ENCODE measurements at places on chromosomes 7 and 10. TPM values are rescaled to one million over a fixed set of nuclear protein-coding genes. Genes with fewer than 3 reads are reported as not detected.

The LIPK gene
- not detected for total RNA-seq

The ECD gene
- 4.9 TPM for total RNA-seq

The FXYD4 gene
- not detected for total RNA-seq

The CFTR gene
- 1.9 TPM for total RNA-seq

The HOXA1 gene
- total RNA-seq, result not detected

- no peak for DNase-seq
- H3K36me3 ChIP-seq, result no peaks in the 10 kb centered on the region
- H3K27me3 ChIP-seq, result no peaks in the 10 kb centered on the region
- H3K4me1 ChIP-seq, result no peaks in the 10 kb centered on the region
These were observed 95.0 kb downstream of the FRMD4A start for GRCh38 chr10:14235566-14236195.

- no peak for DNase-seq
- H3K27ac ChIP-seq, result no peak overlapping the region
- no peak overlapping the region for H3K4me3 ChIP-seq
- H3K36me3 ChIP-seq, result no peaks in the 10 kb centered on the region
These were observed 36.8 kb downstream of the KIFBP start for GRCh38 chr10:69025370-69025896.

- H3K36me3 ChIP-seq, result no peaks in the 10 kb centered on the region
- no peak overlapping the region for H3K27ac ChIP-seq
- no peak overlapping the region for H3K4me3 ChIP-seq
- no peak for DNase-seq
- no peaks in the 10 kb centered on the region for H3K27me3 ChIP-seq
- no peaks in the 10 kb centered on the region for H3K4me1 ChIP-seq
These were observed 92.3 kb downstream of the MAGI2 start for GRCh38 chr7:79361214-79361613.

GRCh38 chr10:121927318-121927840 is 452 bp downstream of the ATE1 start:
- peak; percentile 81 for DNase-seq
- peak overlapping the region; percentile 94 for H3K4me3 ChIP-seq
- peaks cover 33% of the 10 kb centered on the region for H3K4me1 ChIP-seq
- peak overlapping the region; percentile 99 for H3K27ac ChIP-seq

DNA sequence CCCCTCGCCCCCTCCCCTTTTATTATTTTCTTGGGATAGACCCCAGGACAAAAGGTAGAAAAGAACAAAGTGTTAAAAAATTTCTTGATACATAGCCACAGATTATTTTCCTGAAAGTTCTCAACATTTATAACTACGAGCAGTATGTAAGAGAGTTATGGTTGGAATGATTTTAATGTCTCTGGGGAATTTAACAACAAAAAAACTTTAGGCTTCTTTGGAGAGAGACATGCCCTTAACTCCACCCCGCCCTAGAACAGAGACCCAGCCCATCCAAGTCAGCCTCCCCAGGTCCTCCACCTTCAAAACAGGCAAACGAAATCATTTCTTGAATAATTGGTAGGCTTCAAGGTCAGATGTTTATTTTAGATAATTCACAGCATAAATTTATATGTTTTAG is 97.1 kb downstream of the TCF7L2 start:
- H3K4me3 ChIP-seq, result no peak overlapping the region
- peaks cover 83% of the 10 kb centered on the region for H3K4me1 ChIP-seq
- peak overlapping the region; percentile 56 for H3K27ac ChIP-seq
- no peak for DNase-seq

DNA sequence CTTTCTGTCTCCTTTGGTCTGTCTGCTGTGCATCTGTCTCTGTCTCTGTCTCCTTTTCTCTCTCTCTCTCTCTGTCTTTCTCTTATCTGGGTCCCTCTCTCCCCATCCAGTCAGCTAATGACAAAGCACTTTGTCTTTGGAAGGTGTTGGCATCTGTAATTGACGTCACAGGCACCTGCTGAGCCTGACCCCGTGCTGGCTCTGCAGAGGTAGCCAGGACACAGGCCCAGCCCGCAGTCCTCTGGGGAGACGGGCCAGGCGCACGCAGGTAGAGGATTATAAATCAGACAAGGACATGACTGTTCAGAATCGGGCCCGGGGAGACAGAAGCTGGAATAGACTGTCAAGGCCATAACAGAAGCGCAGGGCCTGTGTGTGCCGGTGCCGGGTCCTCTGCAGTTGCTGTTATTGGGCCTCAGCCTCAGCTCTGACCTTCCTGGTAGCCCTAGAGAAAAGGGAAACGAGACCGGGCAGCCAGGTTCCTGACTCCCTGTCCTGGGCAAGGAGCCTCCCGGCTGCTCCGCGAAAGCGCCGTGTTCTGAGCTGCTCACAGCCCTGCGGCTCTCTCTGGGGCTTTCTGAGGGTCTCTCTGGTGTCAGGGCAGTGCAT is 10.7 kb upstream of the PSMG3 start:
- no peaks in the 10 kb centered on the region for H3K4me1 ChIP-seq
- no peaks in the 10 kb centered on the region for H3K27me3 ChIP-seq
- no peak overlapping the region for H3K27ac ChIP-seq
- H3K4me3 ChIP-seq, result no peak overlapping the region
- no peaks in the 10 kb centered on the region for H3K36me3 ChIP-seq
- DNase-seq, result no peak

- no peaks in the 10 kb centered on the region for H3K27me3 ChIP-seq
- H3K4me3 ChIP-seq, result no peak overlapping the region
- no peak for DNase-seq
- H3K27ac ChIP-seq, result no peak overlapping the region
- no peaks in the 10 kb centered on the region for H3K4me1 ChIP-seq
These were observed 44.7 kb upstream of the PDZD8 start for GRCh38 chr10:117419921-117420320.

DNA sequence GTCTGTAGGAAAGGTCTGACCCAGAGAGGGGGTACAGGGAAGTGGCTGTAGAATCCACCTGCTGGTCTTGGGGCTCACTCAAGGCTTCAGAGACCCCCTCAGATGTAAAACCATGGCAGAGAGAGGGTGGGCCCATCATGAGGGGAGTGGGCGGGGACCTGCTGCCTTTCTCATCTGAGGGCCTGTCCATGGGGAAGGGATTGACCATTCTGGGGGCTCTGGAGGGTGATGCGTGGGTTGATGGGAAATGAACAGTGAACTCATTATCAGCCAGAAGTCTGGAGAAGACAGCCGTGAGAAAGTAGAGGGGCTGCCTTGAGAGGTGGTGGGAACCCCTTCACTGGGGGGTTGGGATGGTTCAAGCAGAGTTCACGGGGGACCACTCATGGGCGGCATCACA is 66.8 kb downstream of the MINDY4 start:
- no peak overlapping the region for H3K4me3 ChIP-seq
- no peak for DNase-seq
- no peaks in the 10 kb centered on the region for H3K4me1 ChIP-seq
- H3K27me3 ChIP-seq, result no peaks in the 10 kb centered on the region
- no peaks in the 10 kb centered on the region for H3K36me3 ChIP-seq
- no peak overlapping the region for H3K27ac ChIP-seq

DNA sequence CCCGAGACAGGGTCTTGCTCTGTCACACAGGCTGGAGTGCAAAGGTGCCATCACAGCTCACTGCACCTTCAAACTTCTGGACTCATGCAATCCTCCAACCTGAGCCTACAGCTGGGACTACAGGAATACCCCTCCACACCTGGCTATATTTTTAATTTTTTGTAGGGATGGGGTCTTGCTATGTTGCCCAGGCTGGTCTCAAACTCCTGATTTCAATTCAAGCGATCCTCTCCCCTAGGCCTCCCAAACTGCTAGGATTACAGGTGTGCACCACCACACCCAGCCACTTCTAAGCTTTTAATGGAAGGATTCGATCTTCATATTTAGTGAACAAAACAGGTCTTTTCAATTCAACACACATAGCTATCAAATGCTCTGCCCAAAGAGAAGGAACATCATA is 29.7 kb downstream of the FZD9 start:
- H3K4me1 ChIP-seq, result no peaks in the 10 kb centered on the region
- no peak overlapping the region for H3K4me3 ChIP-seq
- DNase-seq, result no peak
- peaks cover 100% of the 10 kb centered on the region for H3K36me3 ChIP-seq

GRCh38 chr7:128020159-128020558 is 11.1 kb downstream of the LRRC4 start:
- H3K36me3 ChIP-seq, result peaks cover 13% of the 10 kb centered on the region
- no peak for DNase-seq
- H3K4me1 ChIP-seq, result peaks cover 17% of the 10 kb centered on the region
- H3K4me3 ChIP-seq, result no peak overlapping the region
- no peaks in the 10 kb centered on the region for H3K27me3 ChIP-seq

GRCh38 chr10:4622384-4622783 is 203.6 kb upstream of the AKR1E2 start:
- no peaks in the 10 kb centered on the region for H3K36me3 ChIP-seq
- DNase-seq, result no peak
- no peak overlapping the region for H3K4me3 ChIP-seq
- no peak overlapping the region for H3K27ac ChIP-seq
- no peaks in the 10 kb centered on the region for H3K4me1 ChIP-seq
- H3K27me3 ChIP-seq, result no peaks in the 10 kb centered on the region

DNA sequence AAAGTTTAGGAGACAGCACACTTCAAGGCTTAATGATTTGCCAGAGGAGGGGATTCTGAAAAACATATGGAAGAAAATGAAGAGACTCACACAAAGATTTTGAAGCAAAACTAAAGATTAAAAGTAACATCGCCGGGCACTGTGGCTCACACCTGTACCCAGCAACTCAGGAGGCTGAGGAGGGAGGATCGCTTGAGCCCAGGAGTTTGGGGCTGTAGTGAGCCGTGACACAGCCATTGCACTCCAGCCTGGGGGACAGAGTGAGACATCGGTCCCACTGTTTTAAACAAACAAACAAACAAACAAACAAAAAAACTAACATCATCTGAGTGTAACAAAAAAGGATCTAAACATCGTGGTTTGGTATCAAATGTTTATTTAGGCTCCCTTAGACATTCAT is 33.7 kb upstream of the DAGLB start:
- H3K27ac ChIP-seq, result peak overlapping the region; percentile 96
- peaks cover 77% of the 10 kb centered on the region for H3K4me1 ChIP-seq
- H3K27me3 ChIP-seq, result no peaks in the 10 kb centered on the region
- no peak for DNase-seq

GRCh38 chr10:5603091-5603847 is 63.1 kb downstream of the ASB13 start:
- H3K4me3 ChIP-seq, result no peak overlapping the region
- DNase-seq, result no peak
- H3K27me3 ChIP-seq, result no peaks in the 10 kb centered on the region

GRCh38 chr7:99485094-99485493 is 12.4 kb downstream of the ZNF789 start:
- no peak overlapping the region for H3K4me3 ChIP-seq
- no peak for DNase-seq
- no peak overlapping the region for H3K27ac ChIP-seq
- no peaks in the 10 kb centered on the region for H3K4me1 ChIP-seq

DNA sequence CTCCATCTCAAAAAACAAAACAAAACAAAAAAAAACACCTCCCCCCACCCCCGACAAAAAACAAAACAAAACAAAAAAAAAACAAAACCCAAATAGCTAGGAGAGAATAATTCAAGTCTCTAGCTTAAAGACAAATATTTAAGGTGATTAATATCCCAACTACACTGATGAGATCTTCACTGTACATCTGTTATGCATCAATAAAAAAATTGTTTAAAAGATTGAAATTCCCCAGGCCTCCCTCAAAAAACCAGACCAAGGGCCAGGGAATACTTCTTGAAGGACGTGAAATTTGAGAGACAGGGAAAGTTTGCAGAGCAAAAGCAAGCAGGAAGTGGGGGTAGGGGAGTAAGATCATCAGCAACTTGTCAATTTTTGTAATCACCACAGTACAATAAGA is 232.6 kb downstream of the REEP3 start:
- peaks cover 12% of the 10 kb centered on the region for H3K4me1 ChIP-seq
- DNase-seq, result no peak
- no peaks in the 10 kb centered on the region for H3K36me3 ChIP-seq
- H3K4me3 ChIP-seq, result no peak overlapping the region
- no peak overlapping the region for H3K27ac ChIP-seq

DNA sequence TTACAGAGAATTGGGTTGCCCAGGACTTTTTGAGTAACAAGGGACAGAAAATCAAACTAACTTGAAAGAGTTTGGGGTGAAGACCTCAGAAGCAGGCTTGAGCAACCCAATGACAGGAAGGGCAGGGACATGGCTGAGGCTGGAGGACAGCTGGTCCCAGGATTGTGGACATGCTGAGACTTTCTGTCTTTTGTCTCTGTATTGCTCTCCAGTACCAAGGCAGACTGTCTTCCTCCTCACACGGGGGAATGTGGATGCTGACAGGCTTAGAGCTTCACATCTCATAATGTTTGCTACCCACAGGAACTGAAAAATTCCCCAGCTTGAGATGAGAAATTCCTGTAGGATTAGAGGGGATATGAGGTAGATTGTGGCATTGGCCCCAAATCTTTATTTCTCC is 229.6 kb downstream of the PHF14 start:
- DNase-seq, result no peak
- no peaks in the 10 kb centered on the region for H3K4me1 ChIP-seq
- no peak overlapping the region for H3K4me3 ChIP-seq
- no peak overlapping the region for H3K27ac ChIP-seq

DNA sequence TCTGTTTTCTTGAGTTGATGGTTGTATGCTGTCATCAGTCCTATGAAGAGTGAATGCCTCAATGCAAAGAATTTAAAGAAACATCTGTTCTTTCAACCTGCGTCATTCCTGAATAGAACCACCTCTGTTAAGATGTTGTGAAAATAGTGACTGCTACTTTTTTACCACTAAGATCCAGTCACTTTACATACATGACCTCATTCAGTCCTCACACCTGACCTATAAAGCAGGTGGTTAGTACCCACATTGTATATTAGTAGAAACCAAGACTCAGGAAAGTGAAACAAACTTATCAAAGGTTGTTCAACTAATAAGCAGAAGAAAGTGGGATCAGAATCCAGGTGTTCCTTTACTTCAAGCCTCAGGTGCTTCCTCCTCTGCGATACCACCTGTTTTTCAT is 64.8 kb downstream of the ITGB8 start:
- DNase-seq, result no peak
- no peak overlapping the region for H3K27ac ChIP-seq
- peaks cover 7% of the 10 kb centered on the region for H3K4me1 ChIP-seq

DNA sequence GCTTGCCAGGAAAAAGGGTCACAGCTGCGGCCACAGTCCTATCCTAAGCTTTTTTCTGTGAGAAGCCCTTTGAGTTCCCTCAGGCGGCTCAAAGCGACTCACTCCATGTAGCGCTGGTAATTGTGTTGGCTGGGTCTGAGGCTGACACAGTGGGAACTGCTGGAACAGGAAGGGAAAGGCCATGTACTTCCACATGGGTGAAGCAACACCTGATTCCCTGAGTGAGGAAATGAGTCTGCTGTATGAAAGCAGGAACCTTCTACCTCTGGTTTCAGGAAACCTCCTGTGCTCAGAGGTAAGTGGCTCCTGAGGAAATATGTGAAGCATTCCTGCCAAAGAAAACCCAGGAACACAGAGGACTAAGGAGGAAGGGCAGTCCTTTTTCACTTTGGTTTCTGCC is 734.6 kb upstream of the SORCS1 start:
- H3K36me3 ChIP-seq, result no peaks in the 10 kb centered on the region
- no peaks in the 10 kb centered on the region for H3K4me1 ChIP-seq

Data from stomach (tissue), 19 donors.